ENCODE measurements at places on chromosomes 12 and 14.

GRCh38 chr14:103308717-103309616 is 25.1 kb upstream of the EIF5 start:
- DNase-seq = no peak

- DNase-seq = no peak
Observed at GRCh38 chr14:103019826-103020225, 37.5 kb downstream of the CDC42BPB start.

DNA sequence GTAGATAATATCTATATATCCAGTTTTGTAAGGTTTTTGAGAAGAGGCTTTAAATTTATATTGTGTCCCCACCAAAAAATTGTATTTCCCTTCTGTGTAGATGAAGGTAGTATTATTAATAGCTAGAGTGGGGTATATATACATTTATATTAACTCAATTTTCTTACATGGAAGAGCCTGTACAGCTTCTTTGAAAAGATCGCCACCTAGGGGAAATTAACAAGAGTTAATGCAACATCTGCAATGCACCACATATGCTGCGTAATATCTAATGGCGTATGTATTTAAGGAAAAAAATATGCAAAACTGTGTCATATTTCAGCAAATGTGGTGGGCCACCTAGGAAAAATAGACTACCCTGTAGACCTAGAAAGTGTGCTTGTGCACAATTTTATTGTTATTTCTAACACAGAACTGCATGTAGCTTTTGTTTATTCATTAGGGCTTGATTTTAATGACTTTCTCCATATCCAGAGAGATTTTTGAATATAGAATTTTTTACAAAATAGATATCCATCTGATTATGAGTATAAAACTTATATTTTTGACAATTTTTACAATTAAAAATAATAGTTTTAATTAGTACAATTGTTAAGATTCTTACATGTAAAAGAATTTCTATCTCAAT is 14.0 kb downstream of the CCER1 start:
- peak; percentile 31 for DNase-seq

DNA sequence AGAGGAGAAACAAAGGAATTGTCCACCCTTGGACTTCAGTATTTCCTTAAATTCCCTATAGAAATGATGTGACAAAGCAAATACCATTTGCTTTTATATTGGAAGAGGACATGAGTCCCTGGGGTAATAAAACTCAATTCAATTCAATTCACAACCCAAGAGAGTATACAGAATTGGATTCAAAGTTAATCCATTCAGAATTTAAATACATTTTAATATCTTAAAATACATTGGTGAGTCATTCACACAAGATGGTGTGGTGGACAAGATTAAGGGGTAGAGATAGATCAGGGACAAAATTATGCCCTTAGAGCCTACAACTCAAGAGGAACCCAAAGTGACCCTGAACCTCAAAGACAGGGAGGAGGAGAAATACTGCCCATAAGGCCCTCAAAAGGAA is 495.0 kb upstream of the TMPO start:
- DNase-seq = no peak

DNA sequence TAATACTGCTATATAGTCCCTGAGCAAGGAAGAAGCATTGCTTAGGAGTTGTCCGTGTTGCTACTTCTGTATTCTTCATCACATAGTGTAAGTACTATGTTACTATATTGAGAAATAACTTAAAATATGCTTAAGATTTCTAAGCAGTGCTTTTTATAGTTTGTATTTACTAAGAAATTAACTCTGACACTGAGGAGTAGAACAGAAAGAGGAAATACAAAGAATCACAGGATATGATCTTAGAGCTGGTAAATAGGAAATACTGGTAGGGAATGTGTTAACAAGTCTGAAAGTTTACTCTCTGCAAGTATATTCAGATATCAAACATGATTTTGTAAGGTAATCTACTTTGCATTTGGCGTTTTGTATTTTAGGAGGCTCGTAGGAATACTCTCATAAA is 15.5 kb downstream of the XPOT start:
- no peak for DNase-seq

DNA sequence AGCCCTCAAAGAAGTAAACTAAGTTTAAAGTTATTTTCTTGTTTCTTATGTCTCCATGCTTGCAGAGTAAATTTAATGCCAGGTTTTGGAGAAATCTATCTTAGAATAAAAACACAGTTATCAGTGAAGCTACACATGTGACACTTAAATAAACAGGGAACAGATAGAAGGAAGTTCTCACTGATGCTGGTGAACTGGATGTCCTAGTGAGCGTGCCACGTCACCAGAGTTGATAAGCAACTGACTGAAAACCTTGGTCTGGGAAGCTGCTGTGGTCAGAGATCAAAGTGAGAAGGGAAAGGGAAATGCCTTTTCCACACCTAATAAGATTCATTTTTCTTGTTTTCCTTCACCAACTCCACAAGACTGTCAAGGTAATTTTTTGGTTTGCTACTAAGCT is 74.8 kb upstream of the PCED1B start:
- no peak for DNase-seq

DNA sequence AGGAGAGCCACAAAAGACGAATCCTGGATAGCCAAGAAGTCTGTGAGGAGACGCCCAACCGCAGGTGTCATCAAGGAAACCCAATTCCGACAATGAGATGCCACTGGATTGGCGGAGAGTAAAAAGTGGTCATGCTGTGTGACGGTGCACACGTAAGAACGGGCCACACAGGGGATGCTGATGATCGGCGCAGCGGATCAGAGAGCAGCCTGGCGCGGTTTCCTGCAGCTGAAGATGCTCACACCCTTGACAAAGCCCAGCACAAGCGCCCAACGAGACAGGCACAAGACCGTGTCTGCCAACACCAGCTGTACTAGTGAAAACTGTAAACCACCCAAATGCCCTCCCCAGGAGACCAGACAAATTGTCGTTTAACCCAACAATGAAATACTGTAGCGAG is 55.8 kb downstream of the CCDC85C start:
- DNase-seq = no peak

- DNase-seq = peak; percentile 46
Observed at GRCh38 chr12:71551529-71551928, 111.9 kb downstream of the LGR5 start.

DNA sequence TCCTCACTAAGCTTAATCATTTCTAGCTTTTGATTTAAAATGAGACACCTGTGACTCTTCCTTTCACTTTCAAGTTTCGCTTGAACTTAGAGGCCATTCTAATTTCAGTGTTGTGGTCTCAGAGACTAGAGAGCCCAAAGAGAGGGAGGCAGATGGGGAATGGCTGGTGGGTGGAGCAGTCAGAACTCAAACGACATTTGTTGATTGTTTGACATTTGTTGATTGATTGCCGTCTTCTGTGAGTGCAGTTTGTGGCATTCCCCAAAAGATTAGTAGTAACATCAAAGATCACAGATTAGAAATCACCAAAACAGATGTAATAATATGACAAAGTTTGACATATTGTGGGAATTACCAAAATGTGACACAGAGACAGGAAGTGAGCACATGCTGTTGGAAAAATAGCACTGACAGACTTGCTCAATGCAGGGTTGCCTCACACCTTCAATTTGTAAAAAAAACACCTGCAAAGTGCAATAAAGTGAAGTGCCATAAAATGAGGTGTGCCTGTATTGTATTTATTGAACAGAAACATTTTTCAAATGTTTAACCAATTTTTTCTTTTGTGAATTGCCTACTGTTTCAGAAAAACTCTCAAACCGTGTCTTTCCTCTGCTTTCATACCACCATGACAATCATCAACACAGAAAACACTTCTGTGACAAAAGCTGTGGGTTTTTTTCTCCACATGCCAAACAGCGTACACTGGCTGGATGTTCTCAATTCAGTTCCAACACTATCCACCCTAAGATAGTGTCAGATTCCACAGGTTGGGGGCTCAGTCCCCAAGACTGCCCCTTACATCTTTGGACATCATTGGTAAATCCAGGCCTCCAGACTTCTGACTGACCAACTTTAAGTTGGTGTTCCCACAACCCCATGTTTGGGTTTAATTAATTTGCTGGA is 376.3 kb upstream of the RGS6 start:
- DNase-seq = peak; percentile 46

All from A172 (cell line).